EH (cell line): ENCODE measurements at places on chromosomes 1 and 21.

DNA sequence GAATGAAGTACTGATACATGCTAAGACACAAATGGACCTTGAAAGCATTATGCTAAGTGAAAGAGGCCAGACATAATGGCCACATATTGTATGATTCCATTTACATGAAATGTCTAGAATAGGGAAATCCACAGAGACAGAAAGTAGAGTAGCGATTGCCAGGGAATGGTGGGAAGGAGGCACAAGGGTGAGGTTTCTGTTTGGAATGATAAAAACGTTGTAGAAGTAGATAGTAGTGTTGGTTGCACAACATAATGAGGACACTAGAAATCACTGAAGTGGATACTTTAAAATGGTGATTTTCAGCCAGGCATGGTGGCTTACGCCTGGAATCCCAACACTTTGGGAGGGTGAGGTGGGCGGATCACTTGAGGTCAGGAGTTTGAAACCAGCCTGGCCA is 97.6 kb upstream of the VANGL1 start:
- peak; percentile 51 for DNase-seq

DNA sequence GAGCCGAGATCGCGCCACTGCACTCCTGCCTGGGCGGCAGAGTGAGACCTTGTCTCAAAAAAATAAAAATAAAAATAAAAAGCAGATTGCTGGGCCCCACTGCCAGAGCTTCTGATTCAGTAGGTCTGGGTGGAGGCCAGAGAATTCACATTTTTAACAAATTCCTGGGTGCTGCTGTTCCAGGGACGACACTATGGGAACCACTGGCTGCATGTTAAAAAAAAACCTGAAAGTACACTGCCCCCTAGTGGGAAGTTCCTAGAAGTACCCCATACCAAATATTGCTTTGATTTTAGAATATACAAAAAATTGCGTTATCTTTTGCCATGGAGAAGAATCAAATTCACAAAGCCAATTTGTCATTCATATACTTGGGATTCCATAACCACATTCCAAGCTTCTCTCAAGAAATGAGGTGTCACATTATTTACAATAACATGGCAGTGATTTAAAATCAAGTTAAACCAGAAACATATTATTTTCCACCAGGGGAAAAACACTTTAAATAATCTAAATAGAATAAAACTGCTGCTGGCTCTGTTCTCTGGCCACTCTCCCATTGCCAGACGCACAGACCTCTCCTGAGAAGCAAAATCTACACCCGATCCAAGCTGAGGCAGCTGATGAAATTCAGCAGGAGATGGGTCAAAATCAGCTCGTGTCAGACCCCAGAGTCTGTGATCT is 27.4 kb downstream of the SYF2 start:
- DNase-seq: peak; percentile 87

GRCh38 chr1:76425201-76426145 is 350.9 kb downstream of the ST6GALNAC3 start:
- DNase-seq: peak; percentile 11

- DNase-seq: no peak
Measured at GRCh38 chr1:183330335-183330734, 87.8 kb downstream of the NMNAT2 start.

DNA sequence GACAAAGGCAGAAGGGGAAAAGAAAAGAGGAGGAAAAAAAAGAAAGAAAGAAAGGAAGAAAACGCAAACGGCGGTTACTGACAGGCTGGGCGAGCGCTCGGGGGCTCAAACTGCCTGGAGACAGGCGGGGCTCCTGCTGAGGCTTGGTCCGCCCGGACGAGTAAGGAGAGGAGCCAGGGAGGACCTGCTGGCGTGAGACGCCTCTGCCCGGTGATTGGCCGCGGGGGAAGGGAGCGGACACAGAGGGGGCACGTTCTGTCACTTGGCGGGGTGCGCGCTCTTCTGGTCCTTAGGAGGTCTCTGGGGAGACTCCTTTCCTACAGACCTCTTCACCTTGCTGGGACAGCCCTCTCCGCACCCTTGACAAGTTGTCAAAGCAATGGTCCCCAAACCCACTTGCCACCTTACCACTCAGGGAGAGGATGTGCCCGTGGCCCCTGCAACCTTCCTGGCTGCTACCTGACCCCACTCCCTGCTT is 791 bp upstream of the PIK3R3 start:
- no peak for DNase-seq

DNA sequence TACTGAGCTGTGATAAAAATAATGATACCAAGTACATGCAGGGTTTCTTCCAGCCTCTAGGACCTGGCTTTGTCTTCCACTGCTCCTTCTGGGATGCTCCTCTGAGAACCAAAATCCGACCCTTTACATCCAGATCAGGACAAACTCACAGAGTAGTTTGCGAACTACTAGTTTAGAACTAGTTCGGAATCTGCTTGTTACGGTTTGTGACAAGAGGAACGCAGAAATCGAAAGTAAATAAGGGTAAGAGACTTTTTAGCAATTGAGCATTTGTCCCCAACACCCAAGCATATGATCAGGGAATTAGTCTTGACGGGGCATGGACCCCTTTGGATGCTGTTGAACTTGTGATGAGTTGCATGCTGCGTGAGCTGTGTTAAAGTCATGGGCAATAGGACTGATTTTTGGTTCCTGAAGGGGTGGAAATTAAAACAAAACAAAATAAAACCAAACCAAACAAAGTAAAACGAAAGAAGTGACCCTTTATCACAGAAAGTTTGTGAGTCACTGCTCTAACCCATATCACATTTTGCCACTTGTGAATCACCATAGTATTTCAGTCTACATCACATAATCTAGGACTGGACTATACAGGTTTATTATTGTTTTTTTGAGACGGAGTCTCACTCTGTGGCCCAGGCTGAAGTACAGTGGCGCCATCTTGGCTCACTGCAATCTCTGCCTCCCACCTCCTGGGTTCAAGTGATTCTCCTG is 35.7 kb upstream of the ERRFI1 start:
- peak; percentile 67 for DNase-seq

DNA sequence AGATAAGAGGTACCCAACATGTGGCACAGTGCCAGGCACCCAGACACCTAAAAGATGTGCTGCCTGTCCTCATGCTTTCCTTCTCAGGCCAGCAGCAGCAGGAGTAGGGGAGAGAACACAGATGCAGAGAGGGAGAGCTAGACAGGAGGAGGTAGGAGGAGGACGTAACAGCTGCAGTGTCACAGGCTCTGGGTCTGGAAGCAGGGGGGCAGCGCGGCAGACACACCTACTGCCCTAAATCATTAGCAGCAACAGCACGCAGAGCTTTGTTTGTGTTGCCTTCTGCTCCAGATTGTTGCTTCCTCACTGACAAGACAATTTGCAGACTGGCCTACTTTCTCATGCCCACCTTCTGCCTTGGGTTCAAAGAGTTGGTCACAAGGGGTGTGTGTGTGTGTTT is 196.7 kb upstream of the DAB1 start:
- no peak for DNase-seq

GRCh38 chr1:235855811-235856429 is 10.8 kb downstream of the LYST start:
- DNase-seq: no peak
